ENCODE measurements at places on chromosomes 12 and 14. TPM values are rescaled to one million over a fixed set of nuclear protein-coding genes. Genes with fewer than 3 reads are reported as not detected.

DNA sequence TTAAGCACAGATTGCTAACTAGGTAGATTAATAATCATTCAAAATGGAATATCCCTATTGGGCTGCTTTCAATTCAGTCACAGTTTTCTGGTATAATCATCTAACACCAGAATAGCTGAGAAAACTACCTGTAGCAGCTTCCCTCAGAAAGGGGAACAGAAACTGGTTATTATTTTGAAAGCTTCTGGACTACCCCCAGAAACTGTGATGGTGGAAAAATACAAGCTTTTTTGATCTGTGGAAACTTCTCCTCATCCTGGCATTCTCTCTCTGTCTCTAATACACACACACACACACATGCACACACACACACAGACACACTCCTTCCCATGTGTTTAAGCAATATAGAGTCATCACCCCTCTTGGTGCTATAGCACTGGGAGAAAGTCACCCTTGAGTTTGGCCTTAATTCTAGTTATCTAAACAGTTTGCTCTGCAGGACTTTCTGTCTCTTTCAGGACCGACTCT, 251.5 kb upstream of the LMO3 start:
- DNase-seq, result no peak

- DNase-seq, result no peak
Measured at GRCh38 chr12:80192087-80192486, 92.8 kb downstream of the OTOGL start.

GRCh38 chr14:43359317-43359716, 1147.8 kb downstream of the FSCB start:
- DNase-seq, result no peak

Gene KRT72
- not detected for total RNA-seq

Data from activated CD4-positive, alpha-beta memory T cell treated with anti-CD3 and anti-CD28 coated beads for 36 hours (primary cell).